NCI-H1105 (cell line): ENCODE measurements at places on chromosomes 4 and X.
A peak's percentile ranks its signal among the peaks of the same experiment; 100 is the strongest.

GRCh38 chrX:2684256-2684655 lies 6.8 kb upstream of the CD99 start:
- no peak for DNase-seq

- DNase-seq: no peak
Measured at GRCh38 chr4:42293967-42294813, 103.1 kb upstream of the SHISA3 start.

- no peak for DNase-seq
Measured at GRCh38 chrX:40835526-40835925, 100.2 kb upstream of the MED14 start.

- DNase-seq: peak; percentile 34
Measured at GRCh38 chrX:133985164-133985966, at the start of gene GPC3. GPC3 (minus strand) TSS chrX:133985594.

- no peak for DNase-seq
Measured at GRCh38 chr4:158481811-158482210, 39.9 kb upstream of the RXFP1 start.

DNA sequence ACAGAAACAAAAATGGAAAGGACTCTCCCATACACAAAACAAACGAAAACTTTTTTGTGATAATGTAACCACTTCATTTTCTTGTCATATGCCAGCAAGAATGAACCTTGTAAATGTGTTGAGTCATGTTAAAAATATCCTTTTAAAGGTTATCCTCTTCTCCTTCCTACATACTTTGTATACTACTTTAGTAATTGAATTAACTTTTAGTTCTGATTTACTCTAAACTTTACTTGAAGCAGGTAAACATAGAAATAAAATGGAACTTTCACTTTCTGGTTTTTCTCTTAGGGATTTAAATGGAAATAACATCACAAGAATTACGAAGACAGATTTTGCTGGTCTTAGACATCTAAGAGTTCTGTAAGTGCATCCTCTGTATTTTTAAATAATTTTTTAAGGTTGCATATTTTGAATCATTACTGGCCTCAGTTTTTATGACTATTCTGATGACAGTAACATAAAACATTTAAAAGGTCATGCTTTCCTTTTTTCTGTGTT lies 4.7 kb downstream of the SLIT2 start:
- DNase-seq: no peak

DNA sequence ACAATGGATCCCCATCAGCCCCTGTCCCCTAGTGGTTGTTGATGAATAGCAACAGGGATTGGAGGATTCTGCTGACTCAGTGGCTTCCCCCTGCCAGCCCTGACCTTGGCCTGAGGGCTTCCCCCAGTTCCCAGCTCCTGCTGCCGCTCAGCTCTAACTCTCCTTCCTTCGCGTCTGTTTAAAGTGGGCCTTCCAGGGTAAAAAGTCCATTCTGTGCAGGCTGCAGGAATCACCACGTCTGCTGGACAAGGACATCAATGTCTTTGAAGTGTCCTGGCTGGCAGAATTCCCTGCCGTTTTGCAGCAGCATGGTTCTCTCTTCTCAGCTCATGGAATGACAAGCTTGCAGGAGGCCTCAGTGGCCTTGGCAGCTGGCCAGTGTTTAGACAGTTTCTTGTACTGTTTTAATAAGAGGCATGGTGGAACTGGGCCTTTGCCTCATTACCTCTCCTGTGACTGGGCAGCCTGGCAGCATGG lies 152.5 kb upstream of the STX18 start:
- DNase-seq: no peak

DNA sequence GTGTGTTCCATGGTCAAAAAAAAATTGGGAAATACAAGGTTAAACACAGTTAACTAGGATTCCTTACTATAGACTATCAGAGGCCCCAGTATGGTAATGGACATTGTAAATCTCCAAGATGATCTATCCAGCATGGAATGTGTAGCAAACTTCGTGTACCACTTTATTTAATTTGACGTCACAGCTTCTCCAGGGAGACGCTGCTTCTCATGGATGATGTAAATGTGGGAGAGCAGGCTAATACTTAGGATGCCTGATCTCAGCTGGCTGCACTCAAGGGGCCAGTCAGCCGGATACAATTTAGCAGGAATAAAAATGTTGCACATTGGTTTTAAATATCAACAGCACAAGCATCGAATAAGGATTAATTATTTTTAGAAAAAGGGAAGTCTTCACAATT lies 111.7 kb upstream of the HPF1 start:
- DNase-seq: no peak

GRCh38 chrX:129714581-129714980 lies 24.2 kb upstream of the XPNPEP2 start:
- no peak for DNase-seq

DNA sequence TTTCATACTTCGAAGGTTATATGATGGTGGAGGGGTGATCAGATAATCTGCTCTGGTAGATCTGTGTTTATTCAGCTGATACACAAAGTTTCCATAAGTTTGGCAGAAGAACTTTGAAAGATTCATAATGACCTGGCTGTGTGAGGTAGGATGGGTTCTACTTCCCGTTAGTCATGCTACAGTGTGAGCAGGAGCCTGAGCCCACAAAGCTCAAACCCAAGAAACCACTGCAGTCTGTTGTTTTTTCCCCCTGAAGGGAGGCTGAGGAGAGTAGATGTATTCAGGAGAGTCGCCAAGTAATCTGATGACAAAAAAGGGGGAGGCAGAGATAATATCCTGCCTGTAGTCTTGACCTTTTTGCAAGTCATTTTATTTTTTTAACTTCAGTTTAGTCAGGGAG lies 52.8 kb upstream of the PPP3CA start:
- no peak for DNase-seq

- DNase-seq: no peak
Measured at GRCh38 chr4:18961879-18962278, 940.3 kb upstream of the LCORL start.

GRCh38 chrX:14832151-14832550 lies 40.7 kb downstream of the FANCB start:
- DNase-seq: no peak

DNA sequence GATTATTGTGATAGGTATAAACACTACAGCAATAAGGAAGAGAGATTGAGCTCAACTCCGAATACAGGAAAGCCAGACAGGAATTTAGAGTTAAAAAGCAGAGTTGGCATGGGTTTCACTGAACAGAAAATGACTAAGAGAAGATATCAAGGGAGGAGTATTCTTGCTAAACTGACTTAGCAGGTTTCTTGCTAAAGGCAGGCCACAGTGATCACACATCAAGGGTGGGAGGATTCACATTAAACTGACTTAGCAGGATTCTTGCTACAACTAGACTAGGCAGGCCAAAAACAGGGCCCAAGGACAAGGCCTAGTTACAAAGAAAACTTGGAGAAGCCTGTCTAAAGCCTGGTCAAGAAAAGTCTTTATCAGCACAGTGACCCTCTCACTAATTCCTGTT lies 195.1 kb downstream of the MAGEB5 start:
- no peak for DNase-seq

- no peak for DNase-seq
Measured at GRCh38 chr4:6688879-6689505, 4.7 kb upstream of the S100P start.

DNA sequence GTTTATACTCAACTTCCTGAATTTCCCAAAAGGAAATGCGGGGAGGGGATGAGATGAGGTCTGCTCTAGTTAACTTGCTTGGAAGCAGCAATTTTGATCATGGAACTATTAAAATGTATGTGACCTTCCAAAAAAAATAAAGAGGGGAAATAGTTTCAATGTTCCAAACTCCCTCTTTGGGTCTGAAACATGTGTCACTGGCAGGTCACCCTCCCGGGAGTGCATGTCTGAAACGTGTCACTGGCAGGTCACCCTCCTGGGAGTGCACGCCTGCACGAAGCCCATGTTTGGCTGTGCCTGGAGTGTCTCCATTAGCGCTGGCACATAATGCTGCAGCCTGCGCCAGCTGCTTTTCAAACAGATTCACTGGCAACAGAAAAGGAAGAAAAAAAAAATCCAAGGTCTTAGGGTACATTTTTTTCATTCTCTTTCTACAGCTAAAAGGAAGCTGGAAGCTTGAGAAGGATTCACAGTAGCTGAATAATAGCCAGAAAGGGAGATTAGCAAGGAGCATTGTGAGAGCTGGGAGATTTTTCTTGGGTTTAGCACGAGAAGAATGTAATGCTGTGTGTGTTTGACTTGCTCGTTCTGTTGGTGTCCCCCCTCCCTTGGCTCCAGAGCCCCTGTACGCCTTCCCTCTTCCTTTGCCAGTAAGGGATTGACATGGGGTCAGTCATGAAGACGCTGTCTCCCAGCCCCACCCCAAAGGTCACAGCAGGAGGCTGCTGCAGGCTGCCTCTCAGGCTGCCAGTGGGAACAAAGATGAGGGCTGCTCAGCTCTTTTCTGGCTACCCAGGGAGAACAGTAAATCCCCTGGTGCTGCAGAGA lies 39.2 kb upstream of the TLR3 start:
- peak; percentile 28 for DNase-seq

DNA sequence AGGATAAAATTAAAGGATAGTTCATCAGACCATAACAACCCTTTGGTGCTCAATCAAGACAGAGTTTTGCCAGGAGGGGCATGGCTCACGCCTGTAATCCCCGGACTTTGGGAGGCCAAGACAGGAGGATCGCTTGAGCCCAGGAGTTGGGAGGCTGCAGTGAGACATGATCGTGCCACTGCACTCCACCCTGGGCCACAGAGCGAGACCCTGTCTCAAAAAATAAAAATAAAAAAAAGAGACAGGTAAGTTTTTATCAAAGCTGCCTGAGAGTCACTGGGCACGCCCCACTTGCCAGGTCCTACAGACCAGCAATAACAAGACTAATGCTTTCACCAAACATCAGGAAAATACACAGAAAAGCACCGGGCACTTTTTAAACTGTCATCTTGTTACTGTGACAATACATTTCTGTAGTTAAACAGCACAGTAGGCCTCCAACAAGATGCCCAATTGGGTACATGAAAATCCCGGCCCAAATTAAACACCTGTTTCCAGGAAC lies 765 bp downstream of the CFAP97 start:
- no peak for DNase-seq

DNA sequence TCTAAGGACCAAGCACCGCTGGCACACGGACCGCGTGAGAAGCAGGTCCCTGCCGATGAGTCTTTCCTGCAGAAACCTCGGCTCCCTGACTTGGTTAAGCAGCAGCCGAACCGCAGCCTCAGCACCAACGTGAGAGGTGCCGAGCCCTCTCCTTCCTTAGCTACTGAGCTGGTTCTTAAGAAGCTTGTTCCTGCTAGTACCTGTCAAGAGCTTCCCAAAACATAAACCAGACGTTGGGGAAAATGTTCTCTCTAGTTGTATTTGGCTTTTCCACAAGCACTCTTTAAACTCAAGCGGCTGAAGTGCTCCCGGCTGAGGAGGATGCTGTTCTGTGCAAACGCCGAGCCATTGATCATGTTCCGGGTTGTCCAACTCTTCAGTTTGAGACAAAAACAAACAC lies 29.3 kb upstream of the TLR3 start:
- DNase-seq: no peak

DNA sequence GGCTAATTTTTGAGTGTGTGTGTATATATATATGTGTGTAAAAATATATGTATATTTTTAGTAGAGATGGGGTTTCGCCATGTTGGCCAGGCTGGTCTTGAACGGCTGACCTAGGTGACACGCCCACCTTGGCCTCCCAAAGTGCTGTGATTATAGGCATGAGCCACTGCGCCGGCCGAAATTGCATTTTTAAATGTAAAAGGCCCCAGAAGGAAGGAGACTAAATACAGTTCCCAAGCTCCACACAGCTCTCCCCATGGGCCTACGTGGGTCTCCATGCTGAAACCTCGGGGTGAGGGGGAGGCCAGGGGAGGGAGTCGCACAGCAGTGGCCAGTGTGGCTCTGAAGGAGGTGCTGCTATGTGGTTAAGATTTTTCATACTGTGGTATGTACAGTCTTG lies 12.8 kb upstream of the CDKN2AIP start:
- no peak for DNase-seq

DNA sequence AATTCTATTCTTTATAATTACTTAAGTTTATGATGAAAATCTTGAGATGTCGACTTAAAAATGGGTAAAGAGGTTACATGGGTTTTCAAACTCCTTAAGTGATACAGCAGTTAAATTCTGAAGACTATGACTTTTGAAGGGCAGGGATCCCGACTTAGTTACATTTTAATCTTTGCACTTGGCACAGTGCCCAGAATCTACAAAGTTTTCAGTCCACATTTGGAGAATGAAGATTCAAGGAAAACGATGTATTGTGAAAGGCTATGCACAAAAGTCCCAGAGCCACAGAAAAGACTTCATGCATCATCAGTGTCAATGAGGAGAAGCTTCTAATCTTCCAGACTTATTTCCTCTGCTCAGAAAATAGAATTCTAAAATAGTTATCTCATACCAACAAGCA lies 36.3 kb upstream of the GRPR start:
- DNase-seq: no peak

- DNase-seq: no peak
Measured at GRCh38 chr4:1240721-1241465, 8.0 kb downstream of the CTBP1 start.

- DNase-seq: no peak
Measured at GRCh38 chr4:167419468-167420140, 185.3 kb upstream of the SPOCK3 start.

DNA sequence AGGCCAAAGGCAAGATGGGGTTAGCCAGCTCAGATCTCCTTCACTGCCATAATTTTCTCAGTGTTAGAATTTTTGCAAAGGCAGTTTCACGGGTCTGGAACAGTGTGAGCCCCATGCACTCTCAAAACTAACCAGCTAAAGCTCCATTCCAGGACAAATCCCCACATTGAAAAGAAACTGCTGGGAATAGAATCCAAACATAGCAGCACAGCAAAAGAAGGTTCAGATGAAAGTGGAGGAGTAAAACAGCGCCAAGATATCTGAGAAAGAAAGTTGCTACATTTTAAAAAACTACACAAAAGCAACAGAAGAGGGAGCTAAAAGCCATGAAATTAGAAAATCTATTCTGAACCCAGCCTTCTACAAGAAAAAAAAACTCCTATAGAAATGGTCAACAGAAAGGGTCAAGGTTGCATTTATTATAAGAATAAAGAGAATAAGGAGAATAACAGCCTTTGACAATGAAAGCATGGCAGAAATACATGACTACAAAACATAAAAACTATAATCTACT lies 39.6 kb upstream of the SLC7A3 start:
- DNase-seq: no peak

DNA sequence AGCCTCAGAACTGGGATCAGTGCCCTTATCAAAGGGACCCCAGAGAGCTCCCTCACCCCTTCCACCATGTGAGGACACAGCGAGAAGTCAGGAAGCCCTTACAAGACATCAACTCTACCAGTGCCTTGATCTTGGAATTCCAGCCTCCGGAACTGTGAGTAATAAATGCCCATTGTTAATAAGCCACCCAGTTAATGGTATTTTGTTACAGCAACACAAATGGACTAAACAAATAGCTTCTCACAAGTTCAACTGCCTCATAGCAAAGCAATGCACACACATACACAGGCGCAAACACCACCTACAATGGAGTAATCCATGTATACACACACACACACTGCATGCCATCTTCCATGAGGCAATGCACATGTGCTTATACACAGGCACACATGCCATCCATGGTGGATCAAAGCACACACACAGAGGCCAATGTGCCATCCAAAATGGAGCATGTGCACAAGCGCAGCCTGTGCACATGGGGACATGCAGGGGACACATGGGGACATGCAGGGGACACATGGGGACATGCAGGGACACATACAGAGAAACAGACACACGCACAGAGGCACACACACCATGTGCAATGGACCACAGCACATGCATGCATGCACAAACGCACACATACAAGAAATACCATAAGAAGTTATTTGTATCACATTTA lies 137.6 kb upstream of the TBL1X start:
- no peak for DNase-seq
